B cell (primary cell): ENCODE measurements at places on chromosomes 3 and 15. TPM values are rescaled to one million over a fixed set of nuclear protein-coding genes. Genes with fewer than 3 reads are reported as not detected.

KCNMB2 gene
- total RNA-seq, result not detected in 2 replicates

ZKSCAN7 gene
- total RNA-seq, result 8.0 and 8.5 TPM in 2 replicates

DNA sequence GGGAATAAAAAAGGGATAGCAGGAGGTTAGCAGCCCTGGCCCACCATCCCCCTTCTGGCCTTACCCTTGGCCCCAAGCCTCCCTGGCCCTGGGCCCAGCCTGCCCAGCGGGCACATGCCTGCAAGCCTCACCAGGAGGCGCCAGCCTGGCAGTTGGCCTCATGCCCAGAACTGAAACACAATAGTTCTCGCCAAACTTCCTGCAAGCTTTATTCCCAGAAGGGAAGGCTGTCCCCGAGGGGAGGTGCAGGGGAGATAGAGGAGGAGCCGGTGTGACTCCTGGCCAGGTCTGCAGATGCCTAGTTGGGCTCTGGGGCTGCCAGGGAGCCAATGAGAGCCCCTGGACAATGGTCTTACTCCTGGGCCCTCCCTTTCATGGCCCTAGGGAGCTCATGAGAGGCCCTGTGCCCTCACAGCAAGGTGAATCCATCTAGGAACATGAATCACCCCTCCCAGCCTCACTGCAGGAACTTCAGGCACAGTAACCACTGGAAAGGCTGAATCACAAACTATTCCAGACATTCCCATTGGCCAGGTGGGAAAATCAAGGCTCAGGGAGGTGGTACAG, 4.0 kb downstream of the CCDC33 start:
- H3K4me3 ChIP-seq, result no peak overlapping the region
- DNase-seq, result no peak
- no peak overlapping the region for H3K27ac ChIP-seq
- peaks cover 14% of the 10 kb centered on the region for H3K4me1 ChIP-seq

GRCh38 chr15:39397883-39398282, 183.0 kb upstream of the THBS1 start:
- H3K27ac ChIP-seq, result no peak overlapping the region
- H3K4me1 ChIP-seq, result no peaks in the 10 kb centered on the region
- DNase-seq, result no peak
- H3K27me3 ChIP-seq, result no peaks in the 10 kb centered on the region

DNA sequence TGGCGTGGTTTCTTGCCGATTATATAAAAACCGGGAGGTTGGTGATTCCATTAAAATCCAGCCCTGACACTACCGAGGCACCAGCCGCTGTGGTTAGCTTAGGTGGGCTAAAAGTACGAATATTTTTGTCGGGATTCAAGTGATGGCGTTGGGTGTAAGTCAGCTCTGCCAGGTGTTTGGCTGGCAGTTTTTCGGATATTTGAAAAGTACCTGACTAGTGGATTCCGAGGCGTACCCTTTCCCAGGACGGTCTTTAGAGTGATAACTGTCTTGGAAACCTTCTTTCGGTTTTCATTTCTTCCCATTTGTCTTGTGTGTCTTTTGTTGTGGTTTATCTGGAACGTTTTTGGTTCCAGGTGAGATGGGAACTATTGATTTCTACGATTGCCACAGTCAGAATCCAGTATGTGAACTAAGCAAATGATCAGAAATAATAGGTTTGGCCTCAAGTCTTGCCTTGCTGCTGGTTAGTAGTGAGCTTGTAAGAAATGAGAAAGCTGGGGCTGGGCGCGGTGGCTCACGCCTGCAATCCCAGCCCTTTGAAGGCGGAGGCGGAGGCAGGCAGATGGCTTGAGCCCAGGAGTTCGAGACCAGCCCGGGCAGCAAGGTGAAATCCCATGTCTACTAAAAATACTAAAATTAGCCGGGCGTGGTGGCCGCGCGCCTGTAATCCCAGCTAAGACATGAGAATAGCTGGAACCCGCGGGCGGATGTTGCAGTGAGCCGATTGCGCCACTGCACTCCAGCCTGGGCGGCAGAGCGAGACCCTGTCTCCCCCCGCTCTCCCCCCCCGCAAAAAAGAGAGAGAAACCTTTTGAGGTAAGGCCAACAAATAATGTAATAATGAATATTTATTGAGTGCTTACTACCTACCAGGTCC, 1.4 kb downstream of the FYTTD1 start:
- no peaks in the 10 kb centered on the region for H3K27me3 ChIP-seq
- H3K4me1 ChIP-seq, result peaks cover 26% of the 10 kb centered on the region
- peak overlapping the region; percentile 83 for H3K4me3 ChIP-seq
- peak; percentile 49 for DNase-seq
- peak overlapping the region; percentile 88 for H3K27ac ChIP-seq

GRCh38 chr3:38107911-38108648, 28.8 kb downstream of the ACAA1 start:
- no peaks in the 10 kb centered on the region for H3K36me3 ChIP-seq
- no peak for DNase-seq
- H3K27ac ChIP-seq, result no peak overlapping the region

GRCh38 chr3:24837601-24838000, 343.0 kb upstream of the THRB start:
- no peaks in the 10 kb centered on the region for H3K27me3 ChIP-seq
- H3K36me3 ChIP-seq, result no peaks in the 10 kb centered on the region
- DNase-seq, result no peak
- H3K4me3 ChIP-seq, result no peak overlapping the region

DNA sequence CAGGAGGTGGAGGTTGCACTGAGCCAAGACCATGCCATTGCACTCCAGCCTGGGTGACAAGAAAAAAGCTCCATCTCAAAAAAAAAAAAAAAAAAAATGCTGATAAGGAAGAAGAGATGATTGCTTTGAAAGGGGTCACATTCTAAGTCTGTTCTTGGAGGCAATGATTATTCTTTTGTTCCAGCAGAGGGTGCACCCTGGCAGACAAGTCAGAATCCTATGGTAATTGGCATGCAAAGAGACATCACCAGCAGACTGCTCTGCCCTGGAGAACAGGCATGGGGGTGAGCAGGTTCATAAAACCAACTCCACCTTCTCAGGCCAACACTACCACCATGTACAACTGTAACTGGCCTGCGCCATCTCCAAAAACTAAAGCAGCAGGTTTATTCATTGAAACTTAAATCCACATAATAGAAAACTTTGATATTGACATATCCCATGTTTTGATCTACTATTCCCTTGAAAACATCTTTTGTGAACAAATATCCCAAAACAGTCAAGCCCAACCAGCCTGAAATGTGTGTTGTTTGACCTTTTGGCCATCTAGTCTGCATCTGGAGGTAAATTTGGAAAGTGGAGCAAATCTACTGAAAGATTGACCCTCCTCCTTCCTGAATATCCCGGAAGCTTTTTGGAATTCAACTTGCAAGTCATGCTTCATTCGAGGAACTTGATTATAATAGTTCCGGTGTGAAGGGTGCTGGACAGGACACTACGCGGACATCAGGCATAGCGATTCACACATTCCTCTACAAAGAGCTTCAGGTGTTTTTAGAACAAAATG, 100.3 kb downstream of the MECOM start:
- no peaks in the 10 kb centered on the region for H3K36me3 ChIP-seq
- H3K4me1 ChIP-seq, result no peaks in the 10 kb centered on the region
- no peaks in the 10 kb centered on the region for H3K27me3 ChIP-seq
- no peak overlapping the region for H3K27ac ChIP-seq
- no peak overlapping the region for H3K4me3 ChIP-seq
